ENCODE measurements at places on chromosomes 12 and 14.

DNA sequence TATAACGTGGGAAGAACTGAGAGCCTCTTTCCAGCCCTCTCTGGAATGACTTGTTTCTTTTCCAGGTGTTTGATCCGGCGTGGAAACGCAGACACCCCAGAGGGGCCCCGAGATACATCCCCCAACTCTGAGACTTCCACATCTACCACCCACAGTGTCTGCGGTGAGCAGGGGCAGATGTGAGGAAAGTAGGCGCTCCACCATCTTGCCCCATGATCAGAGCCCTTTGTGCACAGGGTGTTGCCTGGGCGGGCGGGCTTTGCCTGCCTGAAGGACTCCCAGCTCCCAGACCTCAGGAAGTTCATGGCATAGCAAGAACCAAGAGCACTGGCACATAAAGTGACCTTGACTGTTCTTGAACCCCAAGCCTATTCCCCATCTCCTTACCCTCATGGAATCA, 2.8 kb downstream of the CARMIL3 start:
- no peak for DNase-seq

DNA sequence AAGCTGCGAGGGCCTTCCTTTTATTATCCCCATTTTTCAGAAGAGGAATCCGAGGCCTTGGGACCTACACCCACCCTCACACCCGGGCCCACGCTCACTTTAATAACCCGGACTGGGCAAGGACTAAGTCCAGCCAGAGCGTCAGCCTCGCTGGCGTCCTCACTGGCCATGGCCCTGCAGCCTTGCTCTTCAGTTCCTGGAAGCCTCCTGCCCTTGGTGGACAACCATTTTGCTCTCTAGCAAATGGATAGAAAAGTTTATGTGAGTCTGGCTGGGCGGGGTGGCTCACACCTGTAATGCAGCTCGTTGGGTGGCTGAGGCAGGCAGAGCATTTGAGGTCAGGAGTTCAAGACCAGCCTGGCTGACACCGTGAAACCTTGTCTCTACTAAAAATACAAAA, 9.8 kb downstream of the RTL1 start:
- DNase-seq: no peak

- no peak for DNase-seq
Observed at GRCh38 chr12:56884421-56884820, 49.8 kb downstream of the SDR9C7 start.

GRCh38 chr14:21840765-21841164, 167.1 kb upstream of the OR4E1 start:
- no peak for DNase-seq

DNA sequence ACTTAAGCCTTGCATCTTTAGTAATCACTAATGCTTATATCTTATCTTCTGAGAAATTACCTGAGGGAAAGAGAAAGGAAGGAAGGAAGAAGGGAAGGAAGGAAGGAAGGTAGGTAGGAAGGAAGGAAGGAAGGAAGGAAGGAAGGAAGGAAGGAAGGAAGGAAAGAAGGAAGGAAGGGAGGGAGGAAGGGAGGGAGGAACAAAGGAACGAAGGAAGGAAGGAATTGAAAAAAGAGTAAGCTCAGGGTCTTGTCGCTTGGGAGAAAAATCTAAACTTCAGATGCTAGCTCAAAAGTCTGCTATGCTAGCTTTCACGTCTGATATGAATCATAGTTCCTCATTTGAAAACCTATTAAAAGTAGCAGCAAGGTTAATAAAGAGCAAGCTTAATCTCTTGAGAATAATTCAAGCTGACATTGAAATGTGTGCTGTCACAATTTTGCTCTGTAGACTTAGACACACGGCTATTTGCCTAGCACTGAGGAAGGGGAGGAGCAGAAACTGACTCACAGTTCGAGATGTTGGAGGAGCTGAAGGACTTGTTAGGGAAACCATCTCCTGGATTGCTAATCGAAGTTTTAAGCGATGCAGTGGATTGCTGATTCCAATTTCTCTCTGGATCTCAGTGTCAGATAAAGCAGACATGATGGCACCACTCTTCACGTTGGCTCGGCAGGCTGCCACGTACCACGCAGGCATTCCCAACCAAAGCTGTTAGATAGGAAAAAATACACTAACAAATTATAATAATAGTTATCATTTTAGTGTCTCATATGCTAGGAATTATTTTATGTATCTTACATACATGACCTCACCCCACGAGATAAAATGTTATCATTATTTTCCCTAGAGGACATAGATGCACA, 216.7 kb downstream of the ACSS3 start:
- DNase-seq: no peak

- no peak for DNase-seq
Observed at GRCh38 chr12:57539134-57539768, 7.7 kb downstream of the DCTN2 start.

- DNase-seq: no peak
Observed at GRCh38 chr12:4039931-4040330, 166.7 kb upstream of the PARP11 start.

GRCh38 chr12:70444903-70445302, 78.8 kb downstream of the KCNMB4 start:
- no peak for DNase-seq

DNA sequence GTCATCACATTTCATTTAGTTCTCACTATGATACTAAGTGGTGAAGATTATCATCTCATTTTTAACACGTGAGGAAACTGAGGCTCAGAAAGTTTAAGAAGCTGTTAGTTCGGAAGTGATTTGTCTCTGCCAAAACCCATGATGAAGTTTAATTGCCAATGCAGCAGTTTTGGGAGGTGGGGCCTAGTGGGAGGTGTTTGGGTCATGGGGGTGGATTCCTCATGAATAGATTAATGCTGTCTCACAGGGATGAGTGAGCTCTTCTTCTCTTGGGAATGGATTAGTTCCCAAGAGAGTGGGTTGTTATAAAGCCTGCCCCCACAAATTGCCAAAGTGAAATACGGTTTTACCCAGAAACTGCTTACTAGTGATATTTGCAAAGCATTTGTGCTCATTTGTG, 91.5 kb upstream of the IGF1 start:
- DNase-seq: no peak

GRCh38 chr12:94282675-94283074, 134.3 kb downstream of the PLXNC1 start:
- DNase-seq: no peak

DNA sequence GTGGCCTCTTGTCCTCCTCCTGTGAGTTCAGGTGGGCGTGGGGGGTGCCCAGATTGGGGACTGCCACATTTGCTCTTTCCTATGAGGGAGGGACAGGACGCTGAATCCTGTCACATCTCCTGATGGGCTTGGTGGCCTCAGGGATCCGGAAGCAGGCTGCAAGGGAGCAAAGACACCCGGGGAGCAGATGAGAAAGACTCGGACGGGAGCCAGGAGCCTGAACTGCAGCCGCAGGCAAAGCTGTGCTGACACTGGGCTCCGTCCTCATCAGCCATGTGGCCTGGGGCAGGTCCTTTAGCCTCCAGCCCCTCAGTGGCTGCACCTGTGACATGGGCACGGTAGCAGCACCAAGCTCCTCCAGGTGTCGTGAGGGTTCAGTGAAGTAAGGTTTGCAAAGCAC, 40.8 kb upstream of the RFLNA start:
- DNase-seq: no peak

DNA sequence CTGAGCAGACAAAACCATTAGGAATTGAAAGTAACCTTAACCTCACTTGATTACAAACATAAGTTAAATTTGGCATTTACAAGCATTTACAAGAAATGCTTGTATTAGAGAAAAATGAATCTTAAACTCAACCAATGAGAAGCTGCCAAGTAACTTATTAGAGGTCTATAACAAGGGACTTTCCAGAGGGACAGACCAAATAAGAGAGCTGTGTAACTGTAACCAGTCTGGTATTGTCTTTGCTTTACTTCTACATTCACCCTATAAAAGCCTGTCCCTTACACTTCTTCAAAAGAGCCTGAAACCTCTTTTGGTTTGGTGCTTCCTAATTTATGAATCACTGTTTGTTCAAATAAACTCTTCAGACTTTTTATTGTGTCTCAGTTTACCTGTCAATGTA, 450.0 kb upstream of the FAR2 start:
- no peak for DNase-seq

DNA sequence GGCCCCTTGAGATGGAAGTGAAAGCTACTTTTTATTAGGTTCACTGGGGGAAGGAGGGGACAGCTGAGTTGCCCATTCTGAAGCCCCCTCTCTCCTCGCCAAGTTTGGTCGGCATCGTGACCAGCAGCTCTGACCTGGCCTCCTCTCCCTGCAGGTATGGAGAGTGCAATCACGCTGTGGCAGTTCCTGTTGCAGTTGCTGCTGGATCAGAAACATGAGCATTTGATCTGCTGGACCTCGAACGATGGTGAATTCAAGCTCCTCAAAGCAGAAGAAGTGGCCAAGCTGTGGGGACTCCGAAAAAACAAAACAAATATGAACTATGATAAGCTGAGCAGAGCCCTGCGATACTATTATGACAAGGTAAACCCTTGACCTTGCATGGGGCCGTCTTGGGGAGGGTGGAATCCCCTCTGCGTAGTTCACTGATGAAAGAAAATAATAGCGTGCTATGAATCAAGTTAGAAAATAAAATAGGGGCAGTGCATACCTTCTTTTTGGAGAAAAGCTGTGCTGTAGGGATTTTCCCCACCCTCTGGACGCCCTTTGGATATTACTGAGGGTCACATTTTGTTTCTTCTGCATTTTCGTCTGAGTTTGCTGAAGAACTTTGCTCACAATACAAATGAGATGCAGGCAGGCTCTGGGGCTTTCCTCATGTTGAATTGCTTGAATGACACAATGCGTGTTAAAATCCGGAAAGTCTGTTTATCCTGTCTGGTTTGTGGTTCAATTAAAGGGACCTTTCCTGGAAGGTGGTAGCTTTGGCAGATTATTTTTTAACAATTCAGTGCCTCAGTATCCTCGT, 29.4 kb downstream of the ELK3 start:
- no peak for DNase-seq
